ENCODE measurements at places on chromosomes 7 and 10. TPM values are rescaled to one million over a fixed set of nuclear protein-coding genes. Genes with fewer than 3 reads are reported as not detected.

Gene NODAL
- total RNA-seq, result not detected

Gene INTS15
- total RNA-seq, result 45.8 TPM

DNA sequence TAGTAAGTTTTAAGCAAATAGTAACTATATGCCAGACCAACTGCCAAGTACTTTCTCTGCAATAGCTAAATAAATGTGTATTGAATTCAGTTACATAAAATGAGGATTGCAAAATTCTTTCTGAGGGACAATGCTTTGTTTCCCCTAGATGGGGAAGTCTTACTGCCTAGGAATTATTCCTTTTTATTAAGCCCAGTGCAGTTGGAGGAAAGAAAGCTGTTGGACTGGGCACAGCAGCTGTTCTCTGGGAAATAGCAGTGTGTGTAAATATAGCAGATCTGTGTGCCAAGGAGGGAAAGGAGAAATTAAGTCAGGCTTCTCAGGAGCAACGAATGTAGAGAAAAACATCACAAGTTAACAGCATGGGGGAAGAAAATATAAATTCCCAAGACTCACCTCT is 77.1 kb downstream of the SEC23IP start:
- no peak for DNase-seq

- DNase-seq, result no peak
Measured at GRCh38 chr7:158614700-158615099, 27.1 kb upstream of the PTPRN2 start.

Gene EMX2
- total RNA-seq, result not detected

DNA sequence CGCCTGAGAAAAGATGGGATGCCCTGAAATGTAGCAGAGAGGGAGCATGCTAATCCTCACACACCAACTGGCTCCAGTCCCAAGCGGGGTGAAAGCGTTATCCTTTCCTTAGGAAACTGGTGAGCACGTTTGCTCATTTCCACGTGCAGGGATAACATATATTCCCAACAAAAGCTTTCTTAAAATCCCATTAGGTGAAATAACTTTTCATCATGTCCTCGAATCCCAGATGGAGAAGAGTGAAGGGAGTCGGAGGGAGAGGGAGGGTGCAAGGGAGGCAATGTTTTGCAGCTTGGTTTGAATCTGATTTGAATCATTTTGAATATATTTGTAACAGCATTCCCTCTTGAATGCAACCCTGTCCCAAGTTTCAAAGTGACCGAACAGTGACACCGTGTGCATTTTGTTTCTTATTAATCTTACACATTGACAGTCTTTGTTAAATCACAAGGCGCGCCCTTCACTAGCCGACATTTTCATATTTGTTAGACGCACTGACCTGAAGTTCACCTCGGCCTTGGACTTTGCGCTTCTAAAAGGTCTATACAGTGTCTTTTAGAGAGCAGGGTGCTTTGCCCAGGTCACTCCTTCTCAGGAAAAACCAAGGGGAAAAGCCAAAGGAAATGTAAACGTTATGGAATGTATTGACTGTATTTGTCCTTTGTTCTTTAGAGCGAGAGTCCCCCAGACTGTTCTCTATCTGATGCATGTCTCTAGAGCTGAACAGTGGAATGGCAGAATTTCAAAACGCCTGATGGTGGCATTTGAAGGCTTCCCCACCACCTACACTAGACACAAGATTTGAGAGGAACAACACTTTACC is 3.1 kb upstream of the HOXA4 start:
- DNase-seq, result no peak

- DNase-seq, result no peak
Measured at GRCh38 chr10:93876381-93876780, 17.4 kb upstream of the SLC35G1 start.

DNA sequence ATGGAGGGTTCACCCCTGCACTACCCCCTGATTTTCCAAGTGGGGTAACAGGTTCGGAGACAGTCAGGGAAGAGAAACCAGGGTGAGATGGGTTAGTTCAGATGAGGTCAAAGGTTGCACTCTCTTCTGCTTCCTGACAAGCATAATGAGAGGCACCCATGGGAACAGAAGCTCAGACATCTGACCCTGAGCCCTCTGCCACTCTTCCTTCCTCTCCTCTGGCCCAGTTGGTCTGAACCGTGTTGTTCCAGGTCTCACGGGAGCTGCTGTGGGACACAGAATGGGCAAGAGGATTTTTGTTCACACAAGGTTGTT is 38.4 kb downstream of the DNAJB12 start:
- no peak for DNase-seq

DNA sequence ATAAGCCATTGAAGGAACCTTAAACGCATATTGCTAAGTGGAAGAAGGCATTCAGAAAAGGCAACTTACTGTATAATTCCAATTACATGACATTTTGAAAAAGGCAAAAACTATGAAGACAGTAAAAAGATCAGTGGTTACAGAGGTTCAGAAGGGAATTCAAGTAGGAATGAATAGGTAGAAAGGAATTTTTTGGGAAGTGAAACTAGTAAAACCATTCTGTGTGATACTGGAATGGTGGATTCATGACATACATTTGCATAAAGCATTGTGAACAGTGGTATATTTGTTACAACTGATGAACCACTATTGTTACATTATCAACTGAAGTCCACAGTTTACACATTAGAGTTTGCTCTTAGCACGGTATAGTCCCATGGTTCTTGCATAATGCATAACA is 114.2 kb upstream of the GPR22 start:
- no peak for DNase-seq

DNA sequence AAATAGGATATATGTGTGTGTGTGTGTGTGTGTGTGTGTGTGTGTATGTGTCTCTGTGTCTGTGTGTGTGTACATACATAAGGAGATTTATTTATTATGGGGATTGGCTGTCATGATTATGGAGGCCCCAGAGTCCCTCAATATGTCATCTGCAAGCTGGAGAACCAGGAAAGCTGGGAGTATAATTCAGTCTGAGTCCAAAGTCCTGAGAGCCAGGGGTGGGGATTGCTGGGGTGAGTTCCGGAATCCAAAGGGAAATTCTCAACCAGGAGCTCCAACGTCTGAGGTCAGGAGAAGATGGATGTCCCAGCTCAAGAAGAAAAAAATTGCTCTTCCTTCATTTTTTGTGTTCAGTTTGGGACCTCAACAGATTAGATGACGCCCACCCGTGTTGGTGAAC is 50.7 kb upstream of the PLPP4 start:
- no peak for DNase-seq

Gene PRRT4
- total RNA-seq, result 0.22 TPM

DNA sequence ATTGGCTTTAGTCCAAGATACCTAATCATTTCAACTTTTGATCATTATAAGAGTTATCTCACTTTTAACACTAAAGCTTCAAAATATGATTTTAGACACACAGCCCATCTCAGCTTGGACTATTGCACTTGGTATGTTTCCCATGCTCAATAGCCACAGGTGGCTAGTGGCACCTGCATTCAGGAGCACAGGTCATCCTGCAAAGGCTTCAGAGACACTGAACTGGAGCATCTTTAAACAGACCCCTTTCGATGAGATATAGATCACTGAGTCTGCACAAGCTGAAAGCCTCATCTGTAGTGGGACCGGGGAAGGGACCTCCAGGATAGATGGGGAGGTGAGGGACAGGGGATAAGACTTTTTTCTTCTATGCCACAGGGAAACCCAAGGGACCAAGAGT is 48.5 kb upstream of the TARP start:
- no peak for DNase-seq

- no peak for DNase-seq
Measured at GRCh38 chr10:49257154-49257553, 41.8 kb upstream of the C10orf71 start.

Measured in CD8-positive, alpha-beta memory T cell (primary cell).